ENCODE measurements at places on chromosomes 3 and 15. TPM values are rescaled to one million over a fixed set of nuclear protein-coding genes. Genes with fewer than 3 reads are reported as not detected.

DNA sequence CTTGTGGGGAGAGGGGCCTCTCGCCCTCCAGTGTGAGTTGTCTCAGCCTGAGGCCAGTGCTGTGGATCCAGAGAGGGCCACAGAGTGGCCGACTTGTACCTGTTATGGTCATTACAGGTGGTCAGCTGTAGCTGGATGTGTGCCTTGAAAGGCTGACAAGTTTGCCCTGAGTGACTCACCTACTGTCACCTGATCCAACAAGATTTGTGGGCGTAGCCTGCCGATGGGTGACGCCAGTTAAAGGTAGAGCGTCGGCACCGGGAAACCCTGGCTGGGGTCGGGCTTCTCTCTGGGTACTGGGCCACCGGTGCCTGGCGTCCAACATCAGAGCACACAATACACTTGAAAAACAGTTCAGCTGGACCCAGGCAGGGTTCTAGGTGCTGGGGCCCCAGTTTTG lies 2.8 kb upstream of the ISG20 start:
- no peak for DNase-seq
- H3K4me1 ChIP-seq = peaks cover 20% of the 10 kb centered on the region
- H3K36me3 ChIP-seq = peaks cover 37% of the 10 kb centered on the region

GRCh38 chr3:61772456-61772855 lies 211.1 kb downstream of the PTPRG start:
- no peaks in the 10 kb centered on the region for H3K27me3 ChIP-seq
- H3K27ac ChIP-seq = no peak overlapping the region
- DNase-seq = no peak

GRCh38 chr3:48423241-48423882 lies 6.5 kb downstream of the PLXNB1 start:
- no peak overlapping the region for H3K4me3 ChIP-seq
- H3K27me3 ChIP-seq = no peaks in the 10 kb centered on the region
- H3K27ac ChIP-seq = no peak overlapping the region
- no peak for DNase-seq
- no peaks in the 10 kb centered on the region for H3K36me3 ChIP-seq

The STXBP5L gene
- total RNA-seq = not detected

The SEMA5B gene
- not detected for total RNA-seq
